ENCODE measurements at places on chromosomes 12 and 14. TPM values are rescaled to one million over a fixed set of nuclear protein-coding genes. Genes with fewer than 3 reads are reported as not detected.

COX8C gene
- 0.73 TPM for total RNA-seq

FCF1 gene
- 46.8 TPM for total RNA-seq

ACRBP gene
- total RNA-seq = 3.5 TPM

EFS gene
- 76.8 TPM for total RNA-seq

PZP gene
- not detected for total RNA-seq

ANKRD33 gene
- 0.27 TPM for total RNA-seq

CLEC14A gene
- total RNA-seq = not detected

DNA sequence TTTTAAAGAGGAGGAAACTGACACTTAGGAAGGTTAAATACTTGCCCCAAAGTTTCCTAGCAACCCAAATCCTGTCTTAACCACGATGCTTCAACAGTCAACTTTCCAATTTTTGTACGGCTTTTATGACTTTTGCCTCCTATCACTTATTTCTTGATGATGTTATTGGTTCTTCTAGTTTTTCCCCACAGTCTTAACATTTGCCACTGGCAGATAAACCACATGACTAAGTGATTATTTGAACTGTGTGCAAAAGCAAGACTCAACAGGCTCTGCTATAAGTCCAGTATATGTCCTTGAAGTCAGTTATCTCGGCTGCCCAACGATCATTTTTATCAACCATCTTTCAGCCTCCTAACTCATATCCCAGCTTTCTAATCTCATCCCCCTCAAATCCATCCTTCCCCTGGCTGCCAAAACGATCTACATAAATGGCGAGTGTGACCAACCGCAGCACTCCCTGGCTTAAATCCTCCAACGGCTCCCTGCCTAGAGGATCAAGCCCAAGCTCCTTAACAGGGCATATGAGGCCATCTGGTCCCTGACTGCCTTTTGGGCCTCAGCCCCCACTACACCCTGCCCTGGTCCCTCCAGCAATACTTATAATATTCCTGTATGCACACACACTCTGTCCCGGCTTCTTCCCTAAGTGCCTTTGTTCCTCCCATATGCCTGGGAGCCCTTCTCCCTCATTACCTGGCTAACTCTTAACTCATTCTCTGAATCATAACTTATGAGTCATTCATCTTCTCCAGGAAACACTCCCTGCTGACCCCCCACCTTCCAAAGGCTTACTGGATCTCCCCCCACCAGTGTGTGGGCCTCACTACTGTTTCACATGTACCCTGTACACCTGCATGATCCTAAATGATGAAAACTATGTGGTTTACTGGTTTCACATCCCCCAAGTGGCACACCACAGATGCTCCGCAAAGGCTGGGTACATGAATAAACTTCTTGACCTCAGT is 8.8 kb downstream of the VPS37B start:
- peaks cover 47% of the 10 kb centered on the region for H3K4me1 ChIP-seq
- no peaks in the 10 kb centered on the region for H3K27me3 ChIP-seq
- H3K4me3 ChIP-seq = no peak overlapping the region
- no peaks in the 10 kb centered on the region for H3K36me3 ChIP-seq

GRCh38 chr12:67280088-67280487 is 10.9 kb downstream of the CAND1 start:
- no peak overlapping the region for H3K4me3 ChIP-seq
- H3K27ac ChIP-seq = peak overlapping the region; percentile 55
- no peaks in the 10 kb centered on the region for H3K27me3 ChIP-seq
- peaks cover 11% of the 10 kb centered on the region for H3K36me3 ChIP-seq
- peaks cover 55% of the 10 kb centered on the region for H3K4me1 ChIP-seq

DNA sequence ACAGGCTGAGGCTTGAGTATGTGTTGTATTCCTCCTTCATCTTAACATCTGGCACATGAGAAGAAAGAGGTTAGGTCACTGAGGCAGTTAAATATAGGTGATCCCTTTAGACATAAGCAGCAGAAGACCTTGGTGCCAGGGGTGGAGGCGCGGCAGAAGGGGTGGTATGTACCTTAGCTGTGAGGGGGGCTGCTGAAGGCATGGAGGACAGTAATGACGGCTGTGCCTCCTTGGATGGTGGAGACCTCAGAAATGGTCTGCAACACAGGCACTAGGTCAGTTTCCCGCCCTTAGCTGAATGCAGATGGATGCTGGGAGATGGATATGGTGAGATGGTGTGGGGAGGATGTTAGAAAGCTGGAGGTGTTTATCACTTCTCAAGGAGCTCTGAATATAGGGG is 1.5 kb upstream of the PNMA1 start:
- H3K27me3 ChIP-seq = no peaks in the 10 kb centered on the region
- H3K36me3 ChIP-seq = peaks cover 17% of the 10 kb centered on the region
- H3K27ac ChIP-seq = peak overlapping the region; percentile 37
- peaks cover 47% of the 10 kb centered on the region for H3K4me1 ChIP-seq
- no peak for DNase-seq

DNA sequence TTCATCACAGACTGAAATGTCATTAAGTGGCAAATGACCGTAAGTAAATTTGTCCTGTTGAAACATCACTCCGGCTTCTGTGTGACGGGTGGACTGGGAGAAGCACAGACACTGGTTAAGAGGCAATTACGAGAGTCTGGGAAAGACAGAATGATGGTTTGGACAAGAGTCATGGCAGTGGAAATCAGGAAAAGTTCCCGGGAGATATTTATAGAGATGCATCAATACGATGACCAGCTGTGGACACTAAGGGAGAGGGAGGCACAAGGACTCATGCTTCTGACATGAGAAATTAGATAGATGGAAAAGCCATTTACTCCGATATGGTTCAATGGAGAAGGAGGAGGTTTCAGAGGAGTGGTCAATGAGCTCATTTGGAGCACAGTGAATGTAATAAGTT is 27.3 kb downstream of the CKAP4 start:
- H3K36me3 ChIP-seq = peaks cover 5% of the 10 kb centered on the region
- no peak overlapping the region for H3K4me3 ChIP-seq
- H3K27ac ChIP-seq = no peak overlapping the region
- H3K27me3 ChIP-seq = no peaks in the 10 kb centered on the region
- no peak for DNase-seq

DNA sequence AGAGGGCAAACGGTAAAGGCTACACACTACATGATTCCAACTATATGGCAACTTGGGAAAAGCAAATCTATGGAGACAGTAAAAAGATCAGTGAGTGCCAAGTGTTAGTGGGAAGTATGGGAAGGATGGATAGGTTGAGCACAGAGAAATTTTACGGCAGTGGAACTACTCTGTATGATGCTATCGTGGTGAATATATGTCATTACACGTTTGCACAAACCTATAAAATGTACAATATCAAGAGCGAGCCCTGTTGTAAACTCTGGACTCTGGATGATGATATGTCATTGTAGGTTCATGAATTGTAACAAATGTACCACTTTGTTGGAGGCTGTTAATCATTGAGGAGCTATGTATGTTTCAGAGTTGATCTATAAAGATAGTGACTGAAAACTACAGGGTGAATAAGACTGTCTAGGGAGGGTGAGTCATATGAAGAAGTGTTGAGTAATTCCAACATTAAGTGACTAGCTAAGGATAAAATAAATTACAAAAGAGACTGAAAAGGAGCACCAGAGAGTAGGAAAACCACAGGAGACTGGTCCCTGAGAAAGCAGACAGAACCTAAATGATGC is 349.2 kb upstream of the LMO3 start:
- no peaks in the 10 kb centered on the region for H3K27me3 ChIP-seq
- H3K4me3 ChIP-seq = no peak overlapping the region
- no peak overlapping the region for H3K27ac ChIP-seq
- no peak for DNase-seq

GRCh38 chr12:44077294-44077693 is 241.4 kb downstream of the TMEM117 start:
- DNase-seq = no peak
- H3K27me3 ChIP-seq = no peaks in the 10 kb centered on the region
- H3K36me3 ChIP-seq = peaks cover 6% of the 10 kb centered on the region
- H3K27ac ChIP-seq = no peak overlapping the region
- peaks cover 14% of the 10 kb centered on the region for H3K4me1 ChIP-seq

DNA sequence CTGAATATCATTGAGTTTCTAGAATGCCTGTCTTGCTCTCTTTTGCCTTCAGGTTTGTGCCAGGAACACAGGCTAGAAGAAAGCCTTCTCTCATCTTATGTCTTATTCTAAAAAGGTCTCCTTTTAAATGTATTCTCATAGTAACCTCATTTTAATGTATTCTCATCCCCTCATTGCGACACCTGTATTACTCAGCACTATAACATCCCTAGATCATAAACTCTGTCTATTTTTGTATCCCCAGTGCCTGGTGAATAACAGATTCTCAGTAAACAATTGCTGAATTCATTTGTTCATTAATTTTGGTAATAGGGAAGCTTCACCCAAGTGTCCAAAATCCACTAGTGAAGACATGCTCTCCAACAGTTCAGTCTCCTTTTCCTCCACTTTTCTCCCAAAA is 8.8 kb upstream of the LRRK2 start:
- H3K27me3 ChIP-seq = peaks cover 9% of the 10 kb centered on the region
- H3K4me3 ChIP-seq = no peak overlapping the region
- H3K4me1 ChIP-seq = no peaks in the 10 kb centered on the region
- DNase-seq = no peak
- H3K36me3 ChIP-seq = peaks cover 3% of the 10 kb centered on the region
- no peak overlapping the region for H3K27ac ChIP-seq

All from mesothelial cell of epicardium (in vitro differentiated cells).